Stimulated activated CD8-positive, alpha-beta memory T cell treated with anti-CD3 and anti-CD28 coated beads, Interleukin-7, amount 100 ng/mL, for 24 hours (primary cell): ENCODE measurements at places on chromosomes 12 and 14.

DNA sequence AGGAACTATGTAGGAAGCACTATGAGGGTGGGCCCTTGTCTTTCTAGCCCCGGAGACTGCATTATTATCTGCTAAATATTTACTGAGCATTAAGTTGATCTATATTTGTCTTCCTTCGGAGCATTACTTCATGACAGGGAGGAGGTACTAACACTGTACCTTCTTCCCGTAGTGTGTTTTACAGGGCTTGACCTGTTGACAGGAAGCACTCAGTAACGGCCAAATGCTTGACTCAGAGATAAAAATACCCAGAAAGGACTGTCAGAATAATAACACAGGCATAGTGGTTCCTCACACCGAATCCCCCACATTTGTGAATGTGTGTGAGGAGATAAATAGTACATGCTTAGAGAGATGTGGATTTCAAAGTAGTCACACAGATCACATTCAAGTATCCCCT is 466.6 kb downstream of the EGLN3 start:
- no peak for DNase-seq

- DNase-seq = no peak
These were observed 103.7 kb upstream of the IFNG-AS1 start for GRCh38 chr12:67885375-67886169.

DNA sequence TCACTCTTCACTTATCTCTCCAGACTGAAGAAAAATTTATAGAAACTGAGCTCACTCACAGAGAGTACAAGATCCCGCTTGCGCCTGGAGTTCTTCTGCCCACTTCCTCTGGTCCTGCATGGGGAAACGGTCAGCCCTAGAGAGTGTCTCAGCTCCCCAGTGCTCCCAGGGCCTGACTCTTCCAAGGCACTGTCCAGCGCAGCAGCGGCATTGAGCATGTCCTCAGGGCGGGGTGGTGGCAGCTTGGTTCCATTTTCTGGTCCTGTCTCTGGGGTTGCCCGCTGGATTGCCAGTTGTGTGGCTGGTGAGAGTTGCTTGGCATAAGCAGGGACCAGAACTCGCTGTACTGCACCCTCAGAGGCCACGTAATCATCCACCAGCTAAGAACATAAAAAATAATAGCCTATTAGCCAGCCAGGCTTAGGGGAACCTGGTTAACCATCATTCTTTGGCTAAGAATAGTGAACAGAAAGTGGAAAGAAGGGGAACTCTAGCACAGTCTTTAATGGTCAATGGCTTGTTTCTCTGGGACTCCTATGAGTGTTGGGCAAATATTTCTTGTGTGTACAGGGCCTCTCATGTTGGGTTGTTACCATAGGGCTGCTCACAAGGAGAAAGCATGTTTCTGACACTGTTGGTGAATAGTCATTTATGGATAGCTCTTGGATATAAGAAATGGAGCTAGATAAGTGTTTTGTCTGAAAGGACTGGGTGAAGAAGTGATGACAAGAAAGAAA is 13.7 kb upstream of the AJUBA start:
- no peak for DNase-seq

GRCh38 chr14:54881235-54881760 is 21.3 kb downstream of the GCH1 start:
- no peak for DNase-seq

DNA sequence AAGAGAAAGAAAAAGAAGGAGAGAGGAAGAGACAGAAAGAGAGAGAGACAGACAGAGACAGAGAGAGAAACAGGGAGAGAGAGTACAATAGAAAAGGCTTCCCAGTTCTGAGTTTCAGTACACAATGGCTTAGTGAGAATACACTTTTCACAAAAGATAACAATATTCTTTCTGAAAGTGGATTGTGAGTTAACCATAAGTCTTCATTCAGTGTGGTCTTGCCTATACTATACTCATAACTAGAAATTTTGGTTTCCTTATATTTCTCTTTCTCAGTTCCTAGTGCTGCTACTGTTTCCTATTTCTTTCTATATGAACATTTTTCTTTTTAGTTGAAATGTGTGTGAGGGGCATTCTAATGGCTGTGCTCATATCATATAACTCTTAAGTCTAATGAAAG is 9.3 kb downstream of the CD163L1 start:
- no peak for DNase-seq

GRCh38 chr14:104386151-104386841 is 193.3 kb upstream of the C14orf180 start:
- DNase-seq = no peak

DNA sequence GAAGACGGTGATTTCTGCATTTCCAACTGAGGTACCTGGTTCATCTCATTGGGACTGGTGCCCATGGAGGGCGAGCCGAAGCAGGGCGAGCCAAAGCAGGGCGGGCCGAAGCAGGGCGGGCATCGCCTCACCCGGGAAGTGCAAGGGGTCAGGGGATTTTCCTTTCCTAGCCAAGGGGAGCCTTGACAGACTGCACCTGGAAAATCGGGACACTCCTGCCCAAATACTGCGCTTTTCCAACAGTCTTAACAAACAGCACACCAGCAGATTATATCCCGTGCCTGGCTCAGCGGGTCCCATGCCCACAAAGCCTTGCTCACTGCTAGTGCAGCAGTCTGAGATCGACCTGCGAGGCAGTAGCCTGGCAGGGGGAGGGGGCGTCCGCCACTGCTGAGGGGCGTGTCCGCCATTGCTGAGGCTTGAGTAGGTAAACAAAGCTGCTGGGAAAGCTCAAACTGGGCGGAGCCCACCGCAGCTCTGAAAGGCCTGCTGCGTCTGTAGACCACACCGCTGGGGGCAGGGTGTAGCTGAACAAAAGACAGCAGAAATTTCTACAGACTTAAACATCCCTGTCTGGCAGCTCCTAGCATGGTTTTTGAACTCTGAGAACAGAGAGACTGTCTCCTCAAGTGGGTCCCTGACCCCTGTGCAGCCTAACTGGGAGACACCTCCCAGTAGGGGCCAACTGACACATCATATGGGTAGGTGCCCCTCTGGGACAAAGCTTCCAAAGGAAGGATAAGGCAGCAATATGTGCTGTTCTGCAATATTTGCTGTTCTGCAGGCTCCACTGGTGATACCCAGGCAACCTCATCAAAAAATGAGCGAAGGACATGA is 77.2 kb downstream of the BAZ1A start:
- no peak for DNase-seq

DNA sequence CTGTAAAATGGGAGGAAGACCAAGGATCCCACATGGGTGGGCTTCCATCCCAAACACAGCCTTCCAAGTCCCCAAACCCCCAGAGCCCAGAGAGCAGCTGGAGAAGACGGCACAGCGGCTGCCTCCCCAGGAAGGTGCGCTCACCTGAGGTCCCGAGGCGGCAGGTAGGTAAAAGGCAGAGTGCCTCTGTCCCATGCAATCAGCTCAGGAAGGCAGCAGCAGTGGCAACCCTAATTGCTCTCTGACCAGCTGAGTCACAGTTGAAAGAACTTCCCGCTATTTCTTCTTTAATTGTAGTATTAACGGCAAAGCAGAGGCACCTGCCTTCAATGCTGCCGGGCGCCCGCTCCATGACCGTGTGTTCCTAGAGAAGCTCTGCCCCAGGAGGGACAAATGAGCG is 91.1 kb upstream of the BCL11B start:
- no peak for DNase-seq

DNA sequence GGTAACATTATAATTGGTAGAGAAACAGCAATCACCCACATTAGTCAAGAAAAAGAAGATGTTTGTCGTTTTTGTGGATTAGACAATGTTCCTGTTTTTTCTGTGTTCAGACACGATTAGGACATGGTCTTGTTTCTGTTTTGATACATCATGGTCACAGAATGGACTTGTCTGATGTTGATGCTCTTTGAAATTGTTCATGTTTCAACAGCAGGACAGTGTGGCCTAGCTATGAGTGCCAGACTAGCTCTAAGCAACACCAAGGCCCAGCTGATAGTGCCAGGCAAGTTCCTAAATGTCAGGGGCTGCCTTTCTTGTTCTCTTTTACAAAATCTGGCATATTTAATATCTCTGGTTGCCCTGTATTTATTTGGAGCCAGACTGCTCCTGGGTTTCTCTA is 40.9 kb upstream of the TOMM20L start:
- no peak for DNase-seq

- DNase-seq = no peak
These were observed 204.7 kb downstream of the BCAT1 start for GRCh38 chr12:24743941-24744793.

DNA sequence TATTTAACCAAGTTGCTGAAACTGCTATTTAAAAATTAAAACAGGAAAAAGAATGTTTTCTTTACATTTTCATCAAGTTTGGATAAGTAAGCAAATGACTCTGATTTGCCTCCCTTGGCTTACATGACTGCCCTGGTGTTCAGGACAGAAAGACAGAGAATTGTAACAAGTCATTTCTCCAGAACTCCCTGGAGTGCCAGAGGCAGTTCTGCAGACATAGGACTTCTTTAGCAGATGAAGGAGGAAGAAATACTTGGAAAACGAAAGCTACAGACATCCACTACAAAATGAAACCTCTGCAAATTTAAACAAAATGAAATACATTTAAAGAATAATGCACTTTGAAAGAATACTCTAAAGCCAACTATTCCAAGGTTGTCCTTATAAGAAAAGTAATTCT is 253.9 kb downstream of the LRFN5 start:
- no peak for DNase-seq

- DNase-seq = no peak
These were observed 14.9 kb downstream of the COCH start for GRCh38 chr14:30889244-30889594.

- no peak for DNase-seq
These were observed 138.1 kb downstream of the BCL11B start for GRCh38 chr14:99133636-99134515.

DNA sequence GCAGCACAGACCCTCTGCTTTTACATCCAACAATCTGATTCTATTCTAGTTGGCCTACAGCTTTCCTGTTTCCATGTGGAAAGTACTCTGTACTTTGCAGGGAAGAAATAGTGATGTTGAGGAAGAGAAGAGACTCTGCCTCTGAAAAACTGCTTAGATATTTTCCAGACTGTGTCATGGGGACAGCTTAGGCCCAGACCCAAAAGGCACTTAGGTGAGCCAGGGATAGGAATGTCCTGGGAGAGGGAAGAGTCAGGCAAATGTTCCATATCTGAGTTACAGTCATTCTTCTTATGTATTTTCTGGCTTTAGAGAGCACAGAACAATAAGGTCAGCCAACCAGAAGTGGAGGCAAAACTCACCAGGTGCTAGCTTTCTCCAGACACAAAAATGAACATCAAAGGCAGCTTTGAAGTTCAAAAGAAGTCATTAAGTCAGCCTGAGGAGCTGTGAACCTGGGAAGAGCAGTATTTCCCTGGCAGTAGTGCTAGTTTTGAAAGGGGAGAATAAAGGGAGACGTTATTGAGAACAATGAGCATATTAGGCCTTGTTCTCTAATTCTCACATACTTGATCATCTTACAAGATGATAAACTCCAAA is 199.7 kb upstream of the LMNTD1 start:
- DNase-seq = no peak

- no peak for DNase-seq
These were observed 180.0 kb downstream of the DAD1 start for GRCh38 chr14:22409006-22409405.

DNA sequence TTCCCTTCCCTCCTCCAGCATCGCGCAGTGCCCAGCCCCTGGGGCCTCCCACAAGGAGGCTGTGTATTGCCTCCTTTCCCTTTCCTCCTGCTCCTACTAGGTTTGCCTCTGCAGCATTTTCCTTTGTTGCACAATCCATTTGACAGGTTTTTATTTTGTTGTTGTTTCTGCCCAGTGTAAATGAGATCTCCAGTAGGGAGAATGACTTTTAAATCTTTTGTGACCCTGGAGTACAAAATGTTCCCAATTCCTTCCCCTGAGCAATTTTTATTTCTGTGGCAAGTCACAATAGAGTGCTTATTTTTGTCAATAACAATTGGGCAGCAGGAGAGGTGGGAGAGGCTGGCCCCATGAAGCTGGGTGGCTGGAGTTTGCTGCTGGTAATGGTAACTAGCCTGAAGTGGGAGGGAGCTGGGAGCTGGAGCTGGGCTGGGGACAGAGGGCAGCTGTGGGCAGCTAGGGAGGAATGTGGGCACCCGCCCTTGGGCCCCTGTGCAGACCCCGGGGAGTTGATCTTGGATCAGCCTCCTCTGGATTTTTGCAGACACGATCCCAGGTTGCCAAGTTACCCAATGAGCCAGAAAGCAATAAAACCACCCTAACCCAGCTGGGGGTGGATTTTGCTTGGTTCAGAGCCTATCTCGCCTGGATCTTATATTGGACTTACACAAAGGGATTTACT is 160.1 kb downstream of the KTN1 start:
- no peak for DNase-seq

DNA sequence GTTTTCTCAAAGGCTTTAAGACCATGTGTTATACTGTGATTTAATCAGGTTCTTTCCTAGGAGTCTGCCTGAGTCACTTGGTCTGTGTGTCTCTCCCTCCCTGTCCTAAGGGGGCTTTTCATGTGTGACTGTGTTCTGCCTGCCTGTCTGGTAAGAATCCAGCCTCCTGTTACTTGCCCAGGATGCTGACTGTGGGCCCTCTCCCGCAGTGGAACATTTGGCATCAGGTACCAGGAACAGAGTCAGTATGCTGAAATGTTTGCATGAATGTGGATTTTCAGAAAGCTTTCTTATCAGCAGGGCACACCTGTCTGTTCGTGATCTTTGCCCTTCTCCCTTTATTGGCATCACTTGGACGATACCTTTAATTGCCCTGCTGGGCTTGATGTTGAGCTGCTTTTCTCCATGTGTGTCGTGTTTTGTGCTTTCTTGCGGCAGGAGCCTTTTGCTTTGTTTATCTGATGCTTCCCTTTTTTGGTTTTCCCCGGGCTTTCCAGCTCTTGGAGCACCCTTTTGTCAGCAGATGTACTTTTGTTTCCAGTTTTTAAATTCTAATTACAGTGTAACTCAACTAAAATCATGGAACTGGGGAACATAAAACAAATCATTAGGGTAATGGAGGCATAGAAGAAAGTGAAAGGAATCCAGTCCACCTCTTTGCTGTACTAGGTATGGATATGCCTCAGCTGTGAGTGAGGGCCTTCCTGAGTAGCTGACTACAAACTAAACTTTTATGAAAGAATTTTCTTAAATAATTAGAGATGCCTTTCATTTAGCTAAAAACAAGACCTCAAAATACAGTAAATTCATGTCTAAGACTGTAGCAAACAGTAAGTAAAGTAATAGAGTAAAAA is 72.5 kb downstream of the TRAF3 start:
- no peak for DNase-seq

DNA sequence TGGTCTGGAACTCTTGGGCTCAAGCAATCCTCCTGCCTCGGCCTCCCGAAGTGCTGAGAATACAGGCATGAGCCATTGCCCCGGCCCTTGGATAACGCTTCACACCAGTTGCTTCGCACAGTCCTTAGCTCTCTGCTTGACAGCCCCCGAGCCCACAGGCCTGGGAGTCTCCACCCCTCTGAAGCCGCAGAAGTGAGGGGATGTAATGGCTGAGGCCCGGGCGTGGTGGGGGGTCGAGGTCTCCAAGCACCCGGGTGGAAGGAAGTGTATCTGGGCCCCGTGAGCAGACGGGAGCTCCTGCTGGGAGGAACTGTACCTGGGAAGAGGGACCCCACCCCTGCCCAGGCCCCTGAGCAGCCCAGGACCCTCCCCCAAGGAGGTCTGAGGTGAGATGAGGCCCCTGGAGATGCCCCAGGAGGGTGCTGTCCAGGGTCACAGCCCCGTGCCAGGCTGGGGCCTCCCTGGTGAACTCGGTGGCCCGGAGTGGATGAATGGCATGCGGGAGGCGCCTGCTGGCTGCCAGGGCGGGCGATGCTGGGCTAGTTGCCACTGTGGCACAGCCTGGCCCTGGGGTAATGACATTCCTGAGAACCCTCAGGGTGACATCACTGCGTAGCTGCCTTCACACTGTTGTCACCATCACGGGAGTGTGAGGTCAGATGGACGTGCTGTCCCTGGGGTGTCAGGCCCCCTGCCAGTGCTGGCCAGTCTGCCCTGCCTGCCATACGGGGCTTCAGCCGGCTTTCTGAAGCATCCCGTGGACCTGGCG is 48.9 kb downstream of the KIF26A start:
- DNase-seq = no peak
